ENCODE measurements at places on chromosomes 5 and 9.

DNA sequence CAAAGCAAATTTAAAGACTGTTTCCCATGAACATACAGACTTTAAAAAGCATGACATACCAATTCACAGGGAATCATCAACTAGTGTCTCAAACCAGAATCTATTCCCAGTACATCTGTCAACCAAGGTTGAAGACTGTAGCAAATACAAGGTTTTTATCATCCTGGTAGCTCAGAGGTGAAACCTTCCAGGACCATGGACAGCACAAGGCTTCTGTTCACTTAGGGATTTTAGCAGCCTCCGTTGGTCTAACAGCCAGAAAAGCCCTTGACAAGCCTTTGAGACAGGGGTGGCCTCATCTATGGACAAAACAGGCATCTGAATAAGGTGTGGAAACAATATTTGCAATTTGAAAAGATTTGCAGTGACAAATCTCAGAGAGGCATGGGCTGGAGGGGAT is 119.0 kb downstream of the TRIM32 start:
- no peak for DNase-seq

- DNase-seq: no peak
Observed at GRCh38 chr5:172451771-172452197, 2.5 kb downstream of the SH3PXD2B start.

DNA sequence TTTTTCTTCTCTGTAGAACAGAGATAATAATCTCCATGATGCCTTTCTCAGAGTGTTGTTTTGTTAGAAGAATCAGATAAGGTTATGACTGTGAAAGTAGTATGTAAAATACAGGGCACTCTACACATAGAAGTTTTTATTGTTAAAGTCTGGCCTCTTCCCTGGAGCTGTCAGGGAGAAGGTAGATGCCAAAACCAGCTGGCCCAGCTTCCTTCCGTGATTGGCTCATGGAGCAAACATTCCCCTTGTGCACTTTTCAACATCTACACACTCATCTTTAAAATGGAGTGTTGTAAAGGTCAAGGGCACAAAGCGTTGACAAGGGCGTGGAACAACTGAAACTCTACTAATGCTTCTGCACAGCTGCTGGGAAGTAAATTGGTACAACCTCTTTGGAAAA is 7.4 kb upstream of the RNF183 start:
- no peak for DNase-seq

- DNase-seq: no peak
Observed at GRCh38 chr9:93792358-93792757, 162.8 kb downstream of the BARX1 start.

DNA sequence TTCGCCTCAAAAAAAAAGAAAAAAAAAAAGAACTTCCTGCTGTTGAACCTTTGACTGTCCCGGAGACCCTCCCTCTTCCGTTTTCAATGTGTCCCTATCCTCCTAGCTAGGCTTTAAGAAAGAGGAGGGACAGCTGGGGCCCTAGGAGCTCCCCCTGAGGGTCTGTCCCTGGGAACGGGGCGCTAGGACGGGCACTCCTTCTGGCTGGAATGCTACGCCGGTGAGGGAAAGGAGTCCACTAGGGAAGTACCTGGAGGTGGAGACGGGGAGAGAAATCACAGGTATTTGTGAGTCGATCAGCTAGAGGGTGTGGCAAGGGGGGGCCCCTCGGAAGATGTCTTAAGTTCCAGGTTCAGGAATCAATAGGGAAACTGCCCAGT is 4.6 kb downstream of the SIT1 start:
- peak; percentile 59 for DNase-seq

DNA sequence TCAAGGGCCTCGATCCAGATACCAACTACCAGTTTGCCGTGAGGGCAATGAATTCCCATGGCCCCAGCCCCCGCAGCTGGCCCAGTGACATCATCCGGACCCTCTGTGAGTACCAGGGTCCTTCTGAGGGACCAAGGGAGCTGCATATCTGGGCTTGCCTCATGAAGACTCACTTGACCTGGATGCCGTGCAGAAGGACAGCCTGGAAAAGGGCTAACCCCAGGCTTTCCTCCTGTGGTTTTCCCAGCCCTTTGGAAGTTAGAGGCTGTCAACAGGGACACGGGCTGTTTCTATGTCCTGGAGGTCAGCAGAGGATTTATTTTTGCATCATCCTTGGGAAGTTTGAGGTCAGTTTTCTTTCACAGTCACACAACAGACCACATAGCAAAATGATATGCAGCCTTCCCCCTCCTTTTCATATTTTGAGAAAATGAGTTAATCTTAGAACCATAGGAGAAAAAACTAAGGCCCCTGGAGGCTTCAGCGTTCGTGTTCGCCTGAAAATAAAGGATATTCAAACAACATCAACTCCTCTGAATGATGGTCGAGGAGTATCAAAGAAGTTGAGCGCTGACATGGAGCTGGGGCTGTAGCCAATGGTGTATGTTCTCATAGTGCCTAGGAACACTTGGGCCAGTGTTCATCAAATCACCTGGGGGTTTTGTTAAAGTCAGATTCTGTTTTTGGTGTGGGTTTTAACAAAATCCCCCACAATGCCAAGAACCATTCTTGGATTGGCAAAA is 112.2 kb downstream of the EGFLAM start:
- DNase-seq: no peak

- no peak for DNase-seq
Observed at GRCh38 chr5:80059354-80059980, 24.3 kb downstream of the THBS4 start.

DNA sequence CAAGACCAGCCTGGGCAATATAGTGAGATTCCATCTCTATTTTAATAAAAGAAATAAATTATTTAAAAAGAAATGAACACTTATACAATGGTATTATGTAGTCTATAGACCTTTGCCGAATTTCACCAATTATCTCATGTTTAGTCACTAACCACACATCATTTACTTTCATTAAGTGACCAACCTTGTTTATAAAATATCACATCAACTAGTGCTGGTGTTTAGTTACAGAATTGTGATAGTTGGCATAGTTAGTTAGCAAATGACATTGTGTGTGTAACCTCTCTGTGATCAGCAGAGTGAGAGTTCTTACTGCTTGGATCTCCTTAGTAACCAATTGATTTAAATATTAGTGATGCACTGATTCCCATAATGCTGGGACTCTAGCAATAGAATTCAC is 71.8 kb downstream of the PRR16 start:
- no peak for DNase-seq

- DNase-seq: no peak
Observed at GRCh38 chr5:111863801-111864200, 106.8 kb upstream of the NREP start.

GRCh38 chr5:72301557-72301956 is 18.5 kb downstream of the MRPS27 start:
- DNase-seq: peak; percentile 54

- no peak for DNase-seq
Observed at GRCh38 chr9:27561685-27562084, 11.6 kb downstream of the C9orf72 start.

DNA sequence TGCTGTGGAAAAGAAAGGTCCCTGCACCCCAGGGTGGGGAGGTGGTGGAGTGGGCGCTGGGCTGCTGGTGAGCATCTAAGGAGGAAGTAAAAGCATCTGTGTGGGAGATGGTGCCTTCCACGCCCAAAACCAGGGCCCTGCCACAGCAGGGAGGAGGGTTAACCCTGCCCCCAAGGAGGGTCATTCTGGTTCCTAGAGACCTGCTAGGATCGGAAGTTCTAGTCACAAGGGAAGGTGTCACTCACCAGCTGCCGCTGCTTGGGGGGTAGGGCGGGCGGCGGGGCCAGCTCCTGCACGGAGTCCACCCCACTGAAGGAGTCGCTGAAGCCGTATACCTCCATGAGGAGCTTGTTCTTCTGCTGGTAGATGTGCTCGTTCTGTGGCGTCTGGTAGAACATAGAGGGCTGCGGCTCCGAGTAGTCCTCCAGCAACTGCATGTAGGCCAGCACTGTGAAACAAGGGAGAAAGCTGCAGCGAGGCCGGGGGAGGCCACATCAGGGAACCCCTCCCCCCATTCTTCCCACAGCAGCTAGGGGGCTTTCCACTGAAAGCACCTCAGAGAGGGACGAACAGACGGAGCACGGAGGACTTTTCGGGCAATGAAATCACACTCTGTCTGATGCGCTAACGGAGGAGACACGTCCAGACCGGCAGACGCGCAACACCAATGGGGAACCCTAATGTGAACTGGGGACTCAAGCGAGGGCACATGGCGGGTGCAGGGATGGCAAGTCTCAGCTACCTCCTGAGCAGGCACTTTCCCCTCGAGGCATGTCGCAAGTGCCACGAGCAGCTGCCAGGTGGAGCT is 76.4 kb downstream of the PRRT1B start:
- DNase-seq: no peak

DNA sequence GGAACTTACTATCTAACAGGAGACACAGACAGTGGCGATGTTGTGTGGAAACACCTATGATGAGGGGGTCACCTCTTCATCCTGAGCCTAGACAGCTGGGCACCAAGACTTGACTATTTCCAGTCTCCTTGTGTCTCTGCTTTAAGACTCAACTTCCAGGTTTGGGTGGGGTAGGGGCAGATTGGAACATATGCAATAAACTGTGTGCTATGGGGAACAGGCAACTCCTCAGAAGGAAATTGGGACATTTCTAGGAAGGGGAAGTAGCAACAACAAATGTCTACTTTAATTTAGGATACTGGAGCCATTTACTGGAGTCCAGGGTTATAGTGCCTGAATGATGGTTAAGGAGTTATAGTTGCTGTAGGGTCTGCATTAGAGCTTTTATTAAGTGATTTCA is 57.3 kb downstream of the FGF18 start:
- DNase-seq: no peak

GRCh38 chr5:74865256-74865803 is 857 bp downstream of the FAM169A start:
- DNase-seq: peak; percentile 49

- DNase-seq: no peak
Observed at GRCh38 chr9:124475158-124475867, 25.1 kb downstream of the ADGRD2 start.

- DNase-seq: no peak
Observed at GRCh38 chr9:130929571-130930038, 9.4 kb downstream of the FIBCD1 start.

GRCh38 chr9:134321946-134322741 is 4.1 kb upstream of the RXRA start:
- DNase-seq: no peak
